ENCODE measurements at places on chromosomes 11 and 22.

DNA sequence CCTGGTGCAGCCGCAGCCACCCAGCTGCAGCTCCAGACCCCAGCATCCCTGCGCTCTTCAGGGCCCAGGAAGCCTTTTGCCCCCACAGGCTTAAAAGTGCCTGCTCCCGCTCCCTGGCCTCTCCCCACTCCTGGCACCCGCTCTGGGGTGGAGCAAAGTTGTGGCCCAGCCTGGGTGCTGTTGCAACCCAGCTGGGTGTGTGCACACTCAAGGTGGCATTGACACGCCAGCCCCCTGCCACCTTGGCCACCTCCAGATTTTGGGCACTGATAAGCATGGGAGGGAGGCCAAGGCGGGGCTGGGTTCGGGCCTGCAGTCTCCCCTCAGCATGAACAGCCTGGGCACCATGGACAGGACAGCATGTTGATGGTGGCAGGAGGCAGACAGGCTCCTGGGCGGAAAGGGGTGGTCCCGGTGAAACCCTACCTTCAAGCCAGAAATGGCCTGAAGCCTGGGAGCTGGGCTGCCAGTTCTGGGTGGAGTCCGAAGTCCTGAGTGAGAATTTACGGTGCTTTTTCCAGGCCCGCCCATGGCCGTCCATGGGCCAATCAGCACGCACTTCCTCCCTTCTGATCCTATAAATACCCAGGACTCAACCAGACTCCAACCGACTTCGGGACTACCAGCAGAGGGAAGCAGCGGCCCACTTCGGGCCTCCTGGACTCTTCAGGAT lies 23.6 kb upstream of the RNASEH2C start:
- no peak for DNase-seq

- no peak for DNase-seq
Observed at GRCh38 chr11:64833198-64833502, 11.3 kb downstream of the CDC42BPG start.

DNA sequence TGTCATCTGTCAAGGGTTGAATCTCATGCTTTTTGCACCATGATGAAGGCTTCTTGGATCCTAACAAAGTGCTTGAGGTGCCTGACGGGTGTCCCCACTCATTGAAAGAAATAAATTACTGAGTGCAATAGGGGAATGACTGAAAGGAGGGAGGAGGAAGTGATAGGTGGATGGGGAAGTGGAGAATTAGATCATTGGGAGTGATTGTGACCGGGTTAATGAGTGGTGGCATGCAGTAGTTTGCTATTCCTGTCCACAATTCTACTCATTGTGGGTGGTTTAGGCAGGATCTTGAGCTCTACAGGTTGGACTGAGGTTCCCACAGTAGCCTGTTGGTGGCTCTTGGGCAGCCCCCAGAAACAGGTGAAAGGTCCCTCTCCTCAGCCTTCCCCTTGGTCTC lies 44.3 kb downstream of the THAP12 start:
- no peak for DNase-seq

GRCh38 chr22:29854432-29854831 lies 16.4 kb upstream of the ASCC2 start:
- DNase-seq, result no peak

GRCh38 chr11:8870411-8871170 lies 40.4 kb upstream of the AKIP1 start:
- DNase-seq, result no peak

- DNase-seq, result no peak
Observed at GRCh38 chr22:37533995-37534394, 14.8 kb upstream of the CARD10 start.

DNA sequence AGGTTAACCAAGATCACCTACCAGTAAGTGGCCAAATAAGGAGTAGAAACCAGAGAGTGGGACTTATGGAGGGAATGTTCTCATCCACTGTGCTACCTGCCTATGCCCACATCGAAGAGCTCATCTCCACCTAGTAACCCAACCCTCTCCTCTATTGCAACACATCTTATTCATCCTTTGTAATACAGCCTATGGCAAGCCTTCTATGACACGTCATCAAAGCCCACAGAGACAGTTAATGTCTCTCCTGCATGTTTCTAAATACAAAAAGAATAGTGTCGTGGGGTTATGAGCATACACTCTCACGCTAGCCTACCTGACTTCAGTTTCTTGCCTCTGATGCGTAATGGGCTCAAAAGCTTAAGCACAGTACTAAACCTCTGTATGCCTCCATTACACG lies 1158.1 kb upstream of the TENM4 start:
- no peak for DNase-seq

DNA sequence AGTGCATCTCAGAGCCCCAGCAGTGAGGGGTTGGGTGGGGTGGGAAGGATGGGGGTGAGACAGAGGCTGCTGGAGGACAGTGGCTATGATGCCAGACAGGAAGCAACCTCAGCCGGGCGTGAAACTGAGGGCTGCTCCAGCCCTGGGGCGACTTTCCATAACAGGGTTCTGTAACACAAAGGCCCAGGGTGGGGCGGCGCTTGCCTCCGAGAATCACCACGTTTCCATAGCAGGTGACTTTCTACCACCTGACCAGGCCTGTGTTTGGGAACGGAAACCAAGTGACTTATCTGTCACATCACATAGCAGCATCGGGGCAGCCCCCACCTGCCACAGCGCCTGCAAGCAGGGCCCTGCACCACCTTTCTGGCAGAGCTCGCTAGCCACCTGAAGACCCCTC lies 85.8 kb downstream of the TRMU start:
- peak; percentile 13 for DNase-seq

DNA sequence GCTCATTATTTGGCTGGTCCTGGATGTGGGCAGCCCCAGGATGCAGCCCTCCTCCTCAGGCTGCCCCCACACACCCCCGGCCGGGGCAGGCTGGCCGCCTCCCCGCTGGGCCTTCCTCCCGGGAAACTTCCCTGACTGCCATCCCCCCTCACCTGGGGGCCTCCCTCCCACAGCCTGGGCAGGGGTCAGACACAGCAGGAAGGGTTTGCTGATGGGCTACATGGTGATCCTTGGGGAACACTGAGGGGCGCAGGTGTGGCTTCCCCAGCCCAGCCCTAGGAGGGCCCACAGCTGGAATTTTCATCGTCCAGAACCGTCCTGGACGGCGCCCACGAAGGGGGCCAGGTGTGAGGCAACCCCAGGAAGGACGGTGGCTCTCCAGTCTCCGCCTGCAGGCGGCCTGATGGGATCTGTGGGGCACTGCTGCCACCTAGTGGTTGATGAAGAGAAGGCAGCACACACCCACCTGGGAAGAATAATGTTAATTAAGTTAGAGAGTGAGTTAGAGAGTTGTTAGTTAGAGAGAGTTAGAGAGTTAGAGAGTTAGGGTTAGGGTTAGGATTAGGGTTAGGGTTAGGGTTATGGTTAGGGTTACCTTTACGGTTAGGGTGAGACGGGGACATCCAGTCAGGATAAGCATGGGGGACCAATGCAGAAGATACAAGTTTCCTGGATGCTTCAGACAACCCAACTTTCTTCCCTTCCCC lies 75.9 kb upstream of the PRR5 start:
- DNase-seq, result peak; percentile 49

DNA sequence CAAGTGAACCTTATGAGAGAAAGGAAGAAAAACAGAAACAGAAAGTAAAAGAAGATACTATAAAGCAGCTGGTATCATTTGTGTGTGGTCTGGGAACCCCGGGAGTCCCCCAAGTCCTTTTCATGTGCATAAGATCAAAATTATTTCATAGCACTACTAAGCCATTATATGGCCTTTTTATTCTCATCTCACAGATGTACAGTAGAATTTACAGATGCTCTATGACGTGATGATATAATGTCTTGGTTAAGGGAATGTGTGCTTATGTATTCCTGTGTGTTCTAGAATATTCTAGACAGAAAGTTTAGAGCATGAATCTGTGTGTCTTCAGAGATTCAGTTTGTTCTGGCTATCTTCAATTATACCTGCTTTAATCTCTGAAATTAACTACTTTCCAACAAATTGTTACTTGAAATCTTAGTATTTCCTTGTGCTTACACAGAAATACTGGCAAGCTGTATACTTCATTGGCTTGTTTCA lies 8.6 kb upstream of the TPP1 start:
- no peak for DNase-seq

- no peak for DNase-seq
Observed at GRCh38 chr22:33792832-33793231, 127.4 kb downstream of the LARGE1 start.

DNA sequence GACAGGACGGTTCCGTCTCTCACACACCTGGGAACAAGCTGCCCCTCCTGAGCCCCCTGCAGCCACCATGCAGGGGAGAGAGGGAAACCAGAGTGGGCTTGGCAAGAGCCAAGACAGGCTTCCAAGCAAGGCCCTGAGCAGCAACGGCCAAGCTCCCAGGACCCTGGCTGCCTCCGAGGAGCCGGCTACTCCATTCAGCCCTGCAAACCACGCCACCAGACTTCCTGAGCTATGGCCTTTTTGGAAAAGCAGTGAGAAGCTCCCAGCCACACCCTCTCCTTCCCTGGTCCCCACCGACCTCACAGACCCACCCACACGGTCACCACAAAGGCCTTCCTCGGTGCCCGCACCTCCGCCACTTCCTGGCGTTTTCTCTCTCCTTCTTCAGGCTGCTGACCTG lies 479.0 kb downstream of the BRD1 start:
- DNase-seq, result no peak
